Astrocyte of the spinal cord (primary cell): ENCODE measurements at places on chromosomes 7 and 10.

DNA sequence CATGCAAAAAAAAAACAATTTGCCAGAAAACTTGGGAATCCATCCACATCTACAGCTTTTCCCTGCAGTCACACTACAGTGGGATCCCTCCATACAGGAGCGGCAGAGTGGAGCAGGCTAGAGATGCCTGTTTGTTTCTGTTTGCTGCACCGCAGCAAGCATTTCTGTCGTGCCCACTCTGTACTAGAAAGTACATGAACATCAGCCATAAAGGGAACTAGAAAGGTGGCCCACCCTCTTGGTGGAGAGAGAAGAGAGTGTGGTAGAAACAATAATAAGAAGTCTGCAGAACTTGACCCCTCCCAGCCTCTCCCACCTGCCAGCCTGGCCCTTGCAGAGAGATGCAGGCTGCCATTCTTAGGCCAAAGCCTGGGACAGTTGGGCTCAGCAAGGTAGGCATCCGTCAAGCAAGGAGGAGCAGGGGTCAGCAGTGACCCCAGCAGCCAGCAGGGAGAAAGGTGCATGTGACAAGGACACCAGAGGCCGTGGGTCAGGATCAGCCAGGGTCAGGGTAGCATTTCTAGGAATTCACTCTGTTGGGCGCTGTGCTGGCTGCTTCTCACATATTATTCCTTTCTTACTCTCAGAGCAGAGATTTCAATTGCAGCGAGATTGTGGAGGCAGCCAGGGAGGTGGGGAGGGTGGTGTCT, 171.8 kb downstream of the EGFR start:
- no peak for DNase-seq

- no peak for DNase-seq
These were observed 100.0 kb upstream of the ARID5B start for GRCh38 chr10:61801484-61801883.

- DNase-seq, result no peak
These were observed at the start of gene IKZF1 for GRCh38 chr7:50304129-50304910. Gene IKZF1, plus strand, starts transcription at chr7:50304716. Its CDS starts 14,346 bp downstream, at chr7:50319062.

GRCh38 chr10:130425169-130425568, 289.0 kb downstream of the GLRX3 start:
- DNase-seq, result no peak

GRCh38 chr7:33075818-33076518, 13.4 kb upstream of the NT5C3A start:
- DNase-seq, result no peak

- no peak for DNase-seq
These were observed 113.4 kb downstream of the DIP2C start for GRCh38 chr10:576130-576465.

DNA sequence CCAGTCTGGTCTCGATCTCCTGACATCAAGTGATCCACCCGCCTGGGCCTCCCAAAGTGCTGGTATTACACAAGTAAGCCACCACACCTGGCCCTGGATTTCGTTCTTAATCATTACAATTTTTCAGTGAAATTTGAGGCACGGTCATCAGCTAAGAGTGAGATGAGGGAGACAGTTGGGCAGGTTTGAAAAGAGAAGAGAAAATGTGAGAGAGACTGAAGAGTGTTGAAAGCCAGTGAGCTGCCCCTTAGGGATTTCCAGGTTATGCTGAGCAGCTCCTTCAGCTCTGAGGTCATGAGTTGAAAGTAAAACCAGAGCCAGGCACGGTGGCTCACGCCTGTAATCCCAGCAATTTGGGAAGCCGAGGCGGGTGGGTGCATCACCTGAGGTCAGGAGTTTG, 5.9 kb upstream of the UPF2 start:
- no peak for DNase-seq

- DNase-seq, result peak; percentile 64
These were observed 9.5 kb downstream of the FAM241B start for GRCh38 chr10:69639291-69640195.

- no peak for DNase-seq
These were observed 1.2 kb downstream of the DENND10 start for GRCh38 chr10:119105155-119105554.

DNA sequence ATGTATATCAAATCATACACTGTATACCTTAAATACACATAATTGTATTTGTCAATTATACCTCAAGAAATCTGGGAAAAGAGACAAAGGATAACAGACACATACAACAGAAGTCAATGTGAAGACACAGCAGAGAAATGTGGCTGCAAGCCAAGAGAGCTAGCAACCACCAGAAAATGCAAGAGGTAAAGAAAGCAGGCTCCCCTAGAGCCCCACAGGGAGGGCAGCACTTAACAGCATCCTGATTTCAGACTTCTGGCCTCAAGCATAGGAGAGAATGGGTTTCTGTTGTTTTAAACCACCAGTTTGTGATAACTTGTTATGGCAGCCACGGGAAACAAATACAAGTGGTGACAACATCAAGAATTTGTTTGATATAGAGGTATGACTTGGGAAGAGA, 1197.2 kb downstream of the SORCS1 start:
- DNase-seq, result no peak

GRCh38 chr10:101887775-101888174, 44.2 kb upstream of the KCNIP2 start:
- no peak for DNase-seq
